Activated naive CD4-positive, alpha-beta T cell treated with anti-CD3 and anti-CD28 coated beads for 36 hours (primary cell): ENCODE measurements at places on chromosomes 5 and 9.

GRCh38 chr9:136881691-136882108 is 4.6 kb upstream of the TRAF2 start:
- DNase-seq = peak; percentile 86

DNA sequence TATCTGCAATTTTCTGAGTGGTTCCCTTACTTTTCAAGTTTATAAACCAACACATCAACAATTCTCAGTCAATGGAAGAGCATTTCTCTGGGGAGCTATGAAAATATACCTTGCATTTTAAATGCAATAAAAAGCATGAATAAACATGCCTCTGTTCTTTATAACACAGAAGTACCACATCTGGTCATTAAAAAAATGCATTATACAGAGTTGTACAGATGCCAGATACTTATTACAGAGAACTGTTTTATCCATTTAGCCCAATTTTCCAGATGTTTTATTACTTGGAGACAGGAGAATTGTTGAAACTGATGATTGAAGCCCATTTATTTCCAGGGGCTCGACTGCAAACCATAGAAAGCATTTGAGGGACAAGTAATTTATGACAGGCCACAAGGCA is 19.2 kb upstream of the HEXB start:
- no peak for DNase-seq

GRCh38 chr5:112064956-112065355 is 308.0 kb upstream of the NREP start:
- DNase-seq = no peak

DNA sequence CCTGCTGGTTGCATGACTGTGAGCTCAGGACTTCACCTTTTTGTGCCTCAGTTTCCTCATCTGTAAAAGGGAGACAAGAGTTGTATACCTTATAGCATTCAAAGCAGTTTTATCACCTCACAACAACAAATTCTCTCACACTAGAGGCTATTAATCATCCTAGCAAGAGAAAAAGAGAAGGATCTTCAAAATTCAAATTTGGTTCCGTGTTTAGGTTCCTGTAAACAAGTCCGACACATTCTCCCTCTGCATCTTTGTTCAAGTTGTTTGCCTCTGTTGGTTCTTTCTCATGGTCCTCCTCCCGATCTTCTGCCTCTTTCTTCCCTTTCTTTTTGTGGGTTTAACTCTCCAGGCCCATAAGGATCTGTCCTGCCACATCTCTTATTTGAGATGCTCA is 218.0 kb downstream of the PIK3R1 start:
- DNase-seq = no peak

GRCh38 chr5:56825222-56825824 is 10.0 kb downstream of the MAP3K1 start:
- no peak for DNase-seq

GRCh38 chr9:123344192-123344949 is 11.6 kb upstream of the CRB2 start:
- DNase-seq = no peak

GRCh38 chr5:36397901-36398536 is 96.3 kb upstream of the RANBP3L start:
- DNase-seq = no peak

GRCh38 chr9:72363908-72364678 is 915 bp downstream of the ZFAND5 start:
- DNase-seq = peak; percentile 73

GRCh38 chr5:132474881-132475496 is 15.6 kb downstream of the IRF1 start:
- DNase-seq = peak; percentile 6

- no peak for DNase-seq
Observed at GRCh38 chr5:88860501-88860900, 22.5 kb downstream of the MEF2C start.

- DNase-seq = no peak
Observed at GRCh38 chr5:61669531-61669930, 337.5 kb downstream of the ZSWIM6 start.

DNA sequence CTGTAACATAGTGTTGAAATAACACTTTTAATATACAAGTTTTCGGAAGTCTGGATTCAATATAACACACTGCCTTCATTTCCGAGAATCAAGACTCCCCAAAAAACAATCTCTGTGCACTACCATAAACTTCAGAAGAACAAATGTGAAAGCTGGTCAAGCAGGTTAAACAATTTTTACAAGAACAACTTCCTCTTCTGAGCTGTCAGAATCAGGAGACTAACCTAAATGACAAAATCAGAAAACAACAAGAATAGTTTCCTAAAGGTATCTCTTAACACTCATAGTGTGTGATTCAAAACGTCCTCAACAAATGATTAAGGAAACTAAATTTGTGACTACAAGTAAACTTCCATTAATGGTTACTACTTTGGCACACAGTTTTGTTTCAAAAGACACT is 11.6 kb downstream of the C9orf72 start:
- no peak for DNase-seq

DNA sequence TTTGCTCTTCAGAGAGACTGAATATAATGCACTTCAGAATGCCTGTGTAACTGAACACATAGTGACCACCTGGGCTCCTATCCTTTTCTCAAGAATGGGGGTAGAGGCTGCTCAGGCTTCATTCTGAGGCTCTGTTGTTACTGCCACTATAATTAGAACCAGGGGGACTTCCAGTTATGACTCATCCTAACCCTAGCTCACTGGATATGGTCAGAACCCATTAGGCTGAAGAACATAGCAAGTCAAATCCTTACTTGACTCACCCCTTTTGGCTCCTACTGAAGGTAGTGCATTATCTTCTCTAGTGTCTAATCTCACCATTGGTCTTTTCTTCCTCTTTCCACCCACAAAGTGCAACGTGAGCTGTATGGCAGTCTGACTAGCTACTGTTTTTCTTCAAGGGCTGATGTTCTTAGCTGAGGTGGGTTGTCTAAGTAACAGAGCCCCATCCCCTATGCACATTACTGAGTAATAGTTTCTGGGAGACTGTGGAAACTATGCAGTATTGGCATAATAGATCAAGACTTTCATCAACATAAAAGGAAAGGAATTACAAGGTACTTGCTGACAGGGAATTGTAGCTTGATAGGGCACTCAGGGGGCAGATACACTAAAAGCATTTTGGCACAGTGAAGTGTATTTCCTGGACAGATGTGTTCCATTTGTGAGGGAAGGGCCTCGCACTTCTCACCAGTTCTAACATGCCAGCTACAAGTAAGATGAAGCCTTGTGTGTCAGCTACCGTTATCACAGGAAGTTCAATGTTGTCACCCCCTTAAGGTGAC is 431.0 kb upstream of the MEF2C start:
- DNase-seq = peak; percentile 5

- peak; percentile 70 for DNase-seq
Observed at GRCh38 chr5:40436535-40437237, 243.0 kb upstream of the PTGER4 start.

- DNase-seq = no peak
Observed at GRCh38 chr9:26725573-26725972, 167.0 kb downstream of the CAAP1 start.

- DNase-seq = no peak
Observed at GRCh38 chr5:134153657-134154056, 23.1 kb downstream of the SKP1 start.

DNA sequence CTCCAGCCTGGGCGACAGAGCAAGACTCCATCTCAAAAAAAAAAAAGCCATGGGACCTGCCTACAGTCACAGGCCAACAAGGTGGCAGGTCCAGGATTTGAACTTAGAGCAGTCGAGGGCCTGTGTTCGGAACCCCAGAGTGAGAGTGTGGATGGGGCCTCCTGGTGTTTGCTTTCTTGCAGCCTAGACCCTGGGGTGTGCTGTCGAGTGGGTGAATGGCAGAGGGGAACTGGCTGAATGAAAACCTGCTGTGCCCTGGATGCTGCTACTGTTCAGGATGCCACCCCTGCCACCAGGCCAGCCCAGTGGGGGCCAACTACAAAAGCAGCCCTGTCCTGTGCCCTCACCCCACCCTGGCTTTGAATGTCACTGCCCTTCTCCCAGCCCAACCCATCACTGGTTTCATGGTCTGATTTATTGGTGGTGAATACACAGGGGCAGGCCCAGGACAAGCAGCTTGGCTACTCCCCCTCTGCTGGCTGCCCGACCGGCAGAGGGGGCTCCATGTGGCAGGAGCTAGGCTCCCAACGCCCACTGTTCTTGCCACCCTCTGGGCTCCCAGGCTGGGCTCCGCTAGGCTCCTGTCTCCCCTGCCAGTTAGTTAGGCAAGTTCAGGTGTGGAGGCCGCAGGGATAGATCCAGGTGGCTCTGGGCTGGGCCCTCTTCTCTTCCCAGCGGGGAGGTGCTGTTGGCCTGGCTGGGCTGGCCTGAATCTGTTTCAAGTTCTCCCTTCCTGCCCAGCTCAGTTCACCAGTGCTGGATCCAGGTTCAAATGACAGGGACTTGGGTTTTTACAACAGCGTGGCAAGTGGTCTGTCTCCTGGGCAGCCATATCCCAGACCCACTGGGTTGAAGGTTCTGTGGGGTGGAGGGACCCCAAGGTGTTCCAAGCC is 12.2 kb downstream of the FPGS start:
- no peak for DNase-seq

- DNase-seq = peak; percentile 75
Observed at GRCh38 chr5:149831492-149831891, 101.4 kb downstream of the PPARGC1B start.

GRCh38 chr9:136671646-136672430 is 9.1 kb downstream of the EGFL7 start:
- DNase-seq = peak; percentile 38

GRCh38 chr5:132677191-132677590 is 3.4 kb downstream of the IL4 start:
- no peak for DNase-seq

DNA sequence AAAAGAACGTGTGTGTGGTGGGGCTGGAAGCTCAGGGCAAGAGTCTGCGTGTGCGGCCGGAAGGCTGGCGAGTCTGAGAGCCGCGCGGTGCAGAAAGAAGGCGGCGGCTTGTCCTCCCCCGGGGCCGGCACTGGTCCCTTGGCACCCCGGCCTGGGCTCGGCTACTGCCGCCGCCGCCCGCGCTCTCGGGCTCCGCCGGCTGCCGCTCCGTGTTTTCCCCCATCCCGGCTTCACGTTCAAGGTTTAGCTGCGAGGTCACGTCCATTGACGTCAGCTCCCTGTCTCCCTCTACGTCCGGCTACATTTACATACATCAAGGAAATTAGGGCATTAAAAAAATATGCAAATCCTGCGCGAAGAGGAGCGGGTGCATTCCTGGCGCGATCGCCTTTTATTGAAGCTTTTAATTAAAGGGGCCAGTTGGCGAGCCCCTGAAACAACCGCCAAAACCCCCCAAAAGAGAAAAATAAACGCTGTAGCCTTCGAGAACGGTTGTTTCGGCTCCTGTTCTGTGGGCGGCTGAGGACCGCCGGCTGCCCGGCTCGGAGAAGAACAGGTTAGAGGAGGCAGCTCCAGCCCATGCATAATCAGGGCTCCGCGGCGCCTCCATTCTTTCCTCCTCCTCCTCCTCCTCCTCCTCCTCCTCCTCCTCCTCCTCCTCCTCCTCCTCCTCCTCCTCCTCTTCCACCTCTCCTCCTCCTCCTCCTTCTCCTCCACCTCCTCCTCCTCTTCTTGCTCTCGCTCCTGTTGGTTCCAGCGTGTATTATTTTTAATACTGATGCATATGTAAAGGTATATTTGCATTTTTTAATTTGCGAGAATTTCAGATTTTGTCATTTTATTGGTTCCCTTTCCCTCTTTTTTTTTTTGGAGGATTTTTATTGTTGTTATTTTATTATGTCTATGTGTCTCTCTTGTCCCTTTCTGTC is 207.0 kb downstream of the MEF2C start:
- DNase-seq = peak; percentile 42

GRCh38 chr5:157651623-157652376 is 438 bp downstream of the SOX30 start:
- DNase-seq = peak; percentile 87

DNA sequence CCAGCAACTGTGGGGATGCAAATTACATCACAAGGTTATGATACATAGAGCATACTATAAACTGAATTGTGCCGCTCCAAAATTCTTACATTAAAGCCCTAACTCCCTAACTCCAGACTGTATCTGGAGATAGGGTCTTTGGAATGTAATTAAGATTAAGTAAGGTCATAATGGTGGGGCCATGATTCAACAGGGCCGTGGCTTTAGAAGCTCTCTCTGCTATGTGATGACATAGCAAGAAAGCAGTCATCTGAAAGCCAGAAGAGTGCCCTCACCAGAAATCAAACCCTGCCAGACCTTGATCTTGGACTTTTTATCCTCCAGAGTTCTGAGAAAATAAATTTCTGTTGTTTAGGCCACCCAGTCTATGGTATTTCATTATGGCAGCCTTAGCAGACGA is 123.9 kb downstream of the FBXL17 start:
- DNase-seq = no peak

- DNase-seq = no peak
Observed at GRCh38 chr5:19902316-19902934, 85.6 kb downstream of the CDH18 start.

- no peak for DNase-seq
Observed at GRCh38 chr5:14861123-14861765, 10.3 kb downstream of the ANKH start.

DNA sequence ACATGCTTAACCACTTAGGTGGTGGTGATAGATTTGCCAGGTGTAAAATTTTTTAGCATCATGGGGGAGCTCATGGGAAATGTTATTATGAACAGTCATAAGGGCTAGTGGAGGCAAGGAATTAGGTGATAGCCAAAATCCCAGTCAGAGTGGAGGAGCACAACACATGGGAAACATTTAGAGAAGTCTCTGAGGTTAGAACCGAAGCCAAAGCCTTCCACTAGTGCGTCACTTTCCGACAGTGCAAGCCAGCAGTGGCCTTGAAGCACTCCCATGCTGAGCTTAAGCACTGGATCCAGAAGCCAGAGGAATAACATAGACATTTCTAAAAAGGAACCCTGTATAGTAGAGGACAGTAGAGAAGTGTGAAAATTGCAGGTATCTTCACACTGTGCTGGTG is 101.5 kb upstream of the SNX2 start:
- DNase-seq = no peak

DNA sequence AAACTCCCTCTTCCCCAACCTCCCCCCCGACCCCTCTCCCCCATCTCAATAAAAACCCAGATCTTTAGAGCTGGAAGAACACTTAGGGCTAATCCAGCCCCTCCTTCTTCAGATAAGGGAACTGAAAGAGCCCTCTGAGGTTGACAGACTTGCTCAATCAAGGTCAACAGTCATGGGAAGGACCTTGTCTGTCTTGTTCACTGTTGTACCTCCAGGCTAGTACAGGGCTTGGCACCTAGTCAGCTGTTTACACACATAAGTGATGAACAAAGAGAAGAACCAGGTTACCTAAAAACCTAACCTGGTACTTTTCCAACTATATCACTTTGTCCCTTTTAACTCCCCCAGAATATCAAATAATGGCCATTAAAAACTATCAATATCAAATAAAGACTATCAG is 2.4 kb downstream of the TTC39B start:
- no peak for DNase-seq

DNA sequence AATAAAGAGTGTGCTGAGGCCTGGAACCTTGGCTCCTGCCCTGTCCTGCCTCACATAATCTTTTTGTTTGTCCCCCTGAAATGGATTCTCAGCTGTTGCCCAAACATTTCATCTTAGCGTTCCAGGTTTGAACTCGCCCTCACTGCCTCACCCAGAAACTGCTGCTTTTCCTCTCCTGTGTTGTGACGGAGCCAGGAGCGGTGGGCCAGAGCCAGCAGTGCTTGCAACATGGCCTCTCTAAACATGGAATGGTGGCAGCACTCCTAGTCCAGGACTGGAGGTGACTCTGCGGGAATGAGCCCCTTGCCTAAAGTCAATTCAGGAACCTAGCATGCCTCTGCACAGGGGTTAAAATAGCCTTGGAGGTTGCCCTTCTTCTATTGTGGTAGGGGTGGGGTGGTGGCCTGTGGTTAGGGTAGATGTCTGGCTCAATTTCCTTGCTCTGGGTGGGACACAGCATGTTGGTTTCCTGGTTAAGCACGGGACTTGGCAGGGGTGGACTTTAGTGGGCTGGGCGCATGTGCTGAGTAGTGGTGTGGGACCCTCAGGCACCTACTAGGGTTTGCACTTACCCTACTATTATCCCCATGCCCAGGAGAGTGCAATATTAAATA is 101.6 kb downstream of the SLC25A46 start:
- DNase-seq = no peak
